Left renal pelvis (tissue), 4 donors: ENCODE measurements at places on chromosomes 7 and 10. TPM values are rescaled to one million over a fixed set of nuclear protein-coding genes. Genes with fewer than 3 reads are reported as not detected.

DNA sequence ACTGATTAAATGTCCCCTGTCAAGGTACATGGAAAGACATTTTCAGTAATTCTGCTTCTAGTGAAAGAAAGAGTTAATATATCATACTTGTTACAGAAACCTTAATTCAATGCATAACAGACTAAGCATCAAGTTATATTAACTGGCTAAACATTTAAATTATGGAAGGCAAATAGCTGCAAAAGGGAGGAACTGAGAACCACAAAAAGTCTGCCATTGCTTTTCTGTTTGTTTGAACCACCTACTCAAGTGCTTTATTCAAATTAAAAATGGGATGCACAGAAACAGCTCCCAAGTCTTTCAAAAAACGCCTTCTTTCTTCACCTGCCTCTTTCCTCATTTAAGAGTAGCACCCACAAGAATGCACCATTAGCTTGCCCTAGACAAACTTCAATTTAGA is 271.9 kb downstream of the RNLS start:
- no peak for DNase-seq

DNA sequence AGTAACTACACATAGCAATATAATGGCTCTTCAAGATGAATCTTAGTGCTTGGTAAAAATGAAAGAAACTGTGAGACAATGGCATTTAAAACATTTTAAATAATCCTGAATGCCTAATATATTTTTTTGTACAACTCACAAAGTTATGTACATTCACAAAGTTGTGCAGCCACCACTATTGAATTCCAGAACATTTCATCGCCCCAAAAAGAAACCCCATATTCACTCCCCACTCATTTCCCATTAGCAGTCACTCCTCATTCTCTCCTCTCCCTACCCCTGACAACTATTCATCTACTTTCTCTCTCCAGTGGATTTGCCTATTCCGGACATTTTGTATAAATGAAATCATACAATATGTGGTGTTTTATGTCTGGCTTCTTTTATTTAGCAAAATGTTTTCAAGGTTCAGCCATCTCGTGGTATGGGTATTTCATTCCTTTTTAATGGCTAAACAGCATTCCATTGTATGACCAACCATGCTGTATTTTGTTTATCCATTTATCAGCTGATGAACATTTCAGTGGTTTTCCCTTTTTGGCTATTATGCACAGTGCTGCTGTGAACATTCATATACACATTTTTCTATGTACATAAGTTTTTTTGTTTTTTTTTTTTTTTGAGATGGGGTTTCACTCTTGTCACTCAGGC is 34.7 kb downstream of the ENTPD7 start:
- no peak for DNase-seq

DNA sequence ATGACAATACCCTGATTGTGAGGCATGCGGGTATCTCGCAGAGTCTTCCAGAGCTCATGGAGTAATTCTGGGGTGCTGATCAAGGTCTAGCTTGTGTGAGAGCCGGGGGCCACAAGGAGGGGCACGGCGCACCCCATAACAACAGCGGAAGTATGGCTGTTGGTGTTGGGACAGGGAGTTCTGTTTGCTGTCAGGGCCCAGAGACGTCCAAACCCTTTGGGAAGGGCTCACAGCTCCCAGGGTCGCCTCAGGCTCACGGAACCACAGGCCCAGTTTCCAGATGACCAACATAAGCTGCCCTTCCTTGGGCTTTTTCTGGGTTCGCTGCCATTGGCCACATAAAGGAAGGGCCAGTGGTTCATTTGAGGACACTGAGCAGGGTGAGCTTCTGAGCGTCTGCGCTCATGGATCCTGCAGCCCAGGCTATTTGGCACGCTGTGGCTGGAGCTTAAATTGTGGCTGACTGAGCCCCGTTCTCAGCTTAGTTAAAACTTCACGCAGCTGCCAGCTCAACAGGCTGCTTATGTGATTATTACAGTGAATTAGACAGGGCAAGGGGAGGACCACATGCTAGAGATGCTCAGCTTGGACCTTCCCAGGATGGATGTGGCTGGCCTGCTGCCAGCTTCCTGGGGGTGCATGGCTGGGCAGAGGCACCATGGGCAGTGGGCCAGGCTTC is 92.3 kb downstream of the DNAJB6 start:
- no peak for DNase-seq

GRCh38 chr10:115503546-115503945 is 410.4 kb downstream of the ATRNL1 start:
- no peak for DNase-seq

DNA sequence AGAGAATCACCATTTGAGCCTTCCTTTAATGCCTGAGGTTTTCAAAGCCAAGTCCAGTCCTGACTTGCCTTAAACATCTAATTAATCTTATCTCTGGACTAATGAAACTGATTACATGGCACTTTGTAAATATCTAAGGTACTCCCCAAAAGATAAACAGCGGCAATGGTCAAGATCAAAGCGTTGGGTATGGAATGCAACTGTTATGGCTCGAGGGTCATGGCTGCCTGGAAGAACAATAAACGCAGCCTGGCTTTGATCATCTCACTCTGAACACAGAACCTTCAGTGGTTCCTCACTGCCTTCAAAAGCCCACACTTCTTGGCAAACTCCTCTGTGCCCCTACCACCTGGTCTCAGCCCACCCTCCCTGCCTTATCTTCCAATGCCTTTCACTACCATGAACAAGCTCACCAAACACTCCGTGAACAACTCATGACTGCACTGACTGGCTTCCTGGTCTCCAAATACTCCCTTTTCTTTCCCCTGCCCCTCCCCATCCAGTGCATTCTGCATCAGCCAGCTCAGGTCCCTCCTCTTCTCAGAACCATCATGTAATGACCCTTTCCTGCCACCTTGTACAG is 150.2 kb upstream of the NFE2L3 start:
- DNase-seq: no peak

FANK1 gene
- polyA plus RNA-seq: 8.2 TPM

ANXA8L1 gene
- not detected for polyA plus RNA-seq

HTRA1 gene
- 181 TPM for polyA plus RNA-seq

NFE2L3 gene
- 39.2 TPM for polyA plus RNA-seq

EPDR1 gene
- polyA plus RNA-seq: 13.1 TPM
